Heart left ventricle (tissue), 16 donors: ENCODE measurements at places on chromosomes 11 and 22. TPM values are rescaled to one million over a fixed set of nuclear protein-coding genes. Genes with fewer than 3 reads are reported as not detected.

FAM83F gene
- 1.7 TPM for polyA plus RNA-seq

TPBGL gene
- not detected for polyA plus RNA-seq

YDJC gene
- 8.1 TPM for polyA plus RNA-seq

PTPRCAP gene
- 1.1 TPM for polyA plus RNA-seq

P2RY6 gene
- polyA plus RNA-seq: 1.2 TPM

HEPHL1 gene
- polyA plus RNA-seq: not detected

ARHGAP8 gene
- 0.08 TPM for polyA plus RNA-seq

SLC22A9 gene
- polyA plus RNA-seq: not detected

CDC42BPG gene
- 0.12 TPM for polyA plus RNA-seq

C11orf42 gene
- not detected for polyA plus RNA-seq

MUC5AC gene
- not detected for polyA plus RNA-seq

FOLH1 gene
- polyA plus RNA-seq: not detected

DNA sequence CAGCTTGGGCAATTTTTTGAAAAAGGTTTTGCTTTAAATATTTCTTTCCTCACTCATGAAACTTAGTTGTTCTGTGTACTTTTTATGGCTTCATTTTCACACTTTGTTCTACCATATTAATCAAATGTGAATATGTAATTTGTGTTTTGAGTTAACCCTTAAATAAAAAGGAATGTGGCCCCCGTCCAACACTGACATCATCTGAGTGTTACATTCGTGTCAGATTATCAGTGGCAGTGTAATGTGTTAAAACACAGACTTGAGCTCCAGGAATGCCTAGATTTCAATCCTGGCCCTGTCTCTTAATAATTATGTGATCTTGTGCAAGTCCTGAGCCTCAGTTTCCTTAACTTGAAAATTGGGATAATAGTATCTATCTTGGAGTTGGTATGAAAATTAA is 5.6 kb downstream of the RTN3 start:
- no peak for DNase-seq

DNA sequence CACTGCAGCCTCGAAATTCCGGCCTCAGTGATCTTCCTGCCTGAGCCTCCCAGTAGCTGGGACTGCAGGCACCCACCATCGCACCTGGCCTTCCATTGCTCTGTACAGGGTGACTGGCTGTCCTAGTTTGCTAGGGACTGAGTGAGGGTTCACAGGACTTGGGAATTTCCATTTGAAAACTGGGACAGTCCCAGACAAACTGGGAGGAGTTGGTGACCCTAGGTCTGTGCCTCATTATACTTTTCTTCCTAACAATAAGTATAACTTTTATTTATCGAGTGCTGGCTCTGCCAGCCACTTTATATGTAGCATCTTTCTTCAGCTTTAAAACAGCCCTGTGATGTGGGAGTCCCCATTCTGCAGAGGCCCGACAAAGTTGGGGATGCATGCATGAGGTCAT is 25.5 kb downstream of the TCP11L1 start:
- DNase-seq: no peak

- DNase-seq: peak; percentile 79
Observed at GRCh38 chr22:39236321-39237317, 8.2 kb downstream of the PDGFB start.

GRCh38 chr11:91303749-91304148 is 920.9 kb upstream of the FAT3 start:
- no peak for DNase-seq

DNA sequence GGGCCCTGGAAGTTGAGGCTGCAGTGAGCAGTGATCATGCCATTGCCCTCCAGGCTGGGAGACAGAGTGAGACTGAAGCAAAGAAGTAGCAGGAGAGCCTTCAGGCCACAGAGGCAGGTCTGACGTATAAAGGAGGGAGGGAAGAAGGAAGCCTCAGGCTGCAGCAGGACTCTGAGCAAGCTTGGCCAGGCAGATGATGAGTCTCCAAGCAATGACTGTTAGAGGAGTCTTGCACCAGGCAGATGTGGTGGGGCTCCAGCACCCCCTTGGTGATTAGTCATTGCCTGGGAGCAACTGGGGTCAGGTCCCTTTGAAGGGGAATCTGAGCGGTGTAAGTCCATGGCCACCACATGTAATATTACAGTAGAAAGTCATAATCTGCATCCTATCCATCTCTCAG is 36.6 kb upstream of the NFAM1 start:
- no peak for DNase-seq

DNA sequence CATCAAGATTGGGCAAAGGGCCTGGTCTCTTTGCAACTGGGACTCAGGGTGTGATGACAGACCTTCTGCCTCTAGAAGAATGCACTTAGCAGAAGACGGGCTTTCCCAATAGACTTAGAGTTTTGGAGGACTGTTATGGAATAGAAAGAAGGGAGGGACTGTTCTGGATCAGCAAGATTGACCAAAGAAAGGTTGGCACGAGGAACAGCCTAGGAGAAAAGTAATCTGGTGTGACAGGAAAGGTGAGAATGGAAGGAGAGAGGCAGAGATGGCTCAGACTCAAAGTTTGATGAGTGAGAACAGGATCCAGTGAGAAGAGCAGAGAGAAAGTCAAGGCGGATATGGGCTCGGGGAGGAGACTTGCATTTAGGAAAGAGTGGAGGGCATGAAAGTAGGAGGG is 23.0 kb upstream of the TMEM45B start:
- DNase-seq: no peak

- DNase-seq: peak; percentile 75
Observed at GRCh38 chr22:19880786-19881569, 26.3 kb upstream of the GNB1L start.

DNA sequence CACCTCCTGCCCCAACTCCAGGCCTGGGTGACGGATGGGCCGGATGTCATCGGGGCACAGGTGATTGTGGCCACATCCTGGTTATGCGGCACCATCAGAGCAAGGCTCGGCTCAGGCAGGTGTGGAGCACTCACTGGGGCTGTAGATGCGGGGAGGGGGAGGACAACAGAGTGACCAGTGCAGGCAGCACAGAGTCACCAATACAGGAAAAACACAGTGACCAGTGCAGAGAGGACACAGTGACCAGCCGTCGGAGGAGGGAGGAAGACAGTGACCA is 209.1 kb downstream of the BRD1 start:
- DNase-seq: no peak

DNA sequence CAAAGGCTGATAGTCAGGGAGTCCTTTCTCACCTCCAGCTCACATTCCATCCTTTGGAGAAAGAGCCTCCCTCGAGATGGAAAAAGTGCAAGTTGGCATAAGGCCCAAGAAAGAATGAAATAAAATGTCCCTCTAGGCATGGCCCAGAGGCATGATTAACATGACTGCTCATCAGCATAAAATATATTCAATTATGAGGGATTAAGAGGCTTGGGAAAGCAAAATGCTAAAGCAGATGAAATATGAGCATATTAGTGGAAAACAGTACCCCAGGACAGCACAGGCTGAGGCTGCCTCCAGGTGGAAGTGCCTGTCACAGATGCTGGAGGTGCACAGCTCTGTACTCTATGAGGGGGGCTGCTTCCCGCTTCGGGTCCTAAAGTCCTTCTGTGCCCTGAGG is 347.8 kb upstream of the PLET1 start:
- no peak for DNase-seq

GRCh38 chr22:40310081-40310767 is 36.1 kb upstream of the ADSL start:
- no peak for DNase-seq

GRCh38 chr22:49427941-49428340 is 399.7 kb downstream of the BRD1 start:
- no peak for DNase-seq

DNA sequence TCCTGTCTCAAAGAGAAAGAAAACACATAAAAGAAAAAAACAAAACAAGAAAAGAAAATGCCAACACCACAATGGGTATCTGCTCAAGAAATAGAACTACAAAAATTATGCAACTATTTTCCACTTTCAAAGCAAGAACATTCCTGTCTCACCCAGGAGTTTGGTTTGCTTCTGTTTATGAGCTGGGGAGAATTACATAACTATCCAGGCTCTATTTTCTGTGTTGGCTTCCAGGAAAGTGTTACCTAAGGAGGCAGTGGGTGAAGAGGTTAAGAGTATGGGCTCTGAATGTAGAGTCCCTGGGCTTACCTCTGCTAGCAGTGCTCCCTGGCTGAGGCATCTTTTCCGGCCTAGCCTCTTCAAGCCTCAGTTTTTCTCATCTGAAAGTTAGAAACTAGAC is 426.7 kb downstream of the MIAT start:
- no peak for DNase-seq

DNA sequence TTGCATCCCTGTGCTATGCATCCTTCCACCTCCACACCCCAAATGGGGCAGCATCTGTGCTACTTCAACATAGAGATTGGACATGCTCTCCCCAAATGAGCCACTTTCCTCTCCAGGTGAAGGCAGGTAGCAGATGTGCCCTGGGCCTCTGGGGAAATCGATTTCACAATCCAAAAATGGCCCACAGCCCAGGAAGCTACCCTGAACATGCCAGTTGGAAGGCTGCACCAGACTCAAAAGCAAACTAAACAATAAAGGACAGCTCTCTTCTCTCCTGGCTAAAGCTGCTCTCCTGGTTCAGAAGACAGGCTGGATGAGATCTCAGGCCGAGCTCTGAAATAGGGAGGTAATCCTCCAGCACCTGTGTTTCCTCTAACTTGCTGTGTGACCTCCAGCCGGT is 19.7 kb downstream of the ISX start:
- no peak for DNase-seq

DNA sequence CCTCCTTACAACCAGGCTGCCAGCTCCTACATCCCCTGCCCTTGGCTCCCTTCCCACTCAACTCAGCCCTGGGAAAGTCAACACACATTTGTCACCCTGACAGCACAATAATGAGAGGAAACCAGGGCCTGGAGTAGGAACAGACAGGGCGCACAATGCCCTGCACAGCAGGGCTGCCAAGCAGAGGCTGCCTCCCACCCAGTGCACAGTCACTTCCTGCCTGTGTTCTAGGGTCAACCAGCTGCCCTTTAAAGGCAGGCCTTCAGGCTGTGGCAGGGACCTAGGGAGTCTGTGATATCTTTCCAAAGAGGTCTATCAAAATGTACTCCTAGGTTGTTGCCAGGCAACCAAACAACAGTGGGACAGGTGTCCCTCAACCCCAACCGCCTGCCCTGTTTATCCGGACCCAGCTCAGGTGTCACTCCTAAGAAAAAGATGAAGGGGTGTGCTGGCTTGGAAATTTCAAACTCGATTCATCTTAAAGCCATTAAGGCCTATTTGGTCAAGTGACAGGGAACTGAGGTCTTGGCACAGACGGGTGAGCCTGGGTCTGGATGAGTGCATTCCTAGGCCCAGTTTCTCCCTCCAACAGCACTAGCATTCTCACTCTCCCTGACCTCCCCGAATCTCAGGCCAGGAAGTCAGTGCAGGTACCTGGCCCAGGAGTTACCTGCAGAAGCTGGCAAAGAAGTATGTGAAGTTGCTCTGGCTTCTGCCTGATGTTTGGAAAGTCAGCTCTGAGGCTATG is 110.3 kb upstream of the PITPNB start:
- peak; percentile 70 for DNase-seq

GRCh38 chr11:111408789-111409727 is 30.0 kb upstream of the POU2AF1 start:
- no peak for DNase-seq

- DNase-seq: no peak
Observed at GRCh38 chr11:63939397-63939891, 642 bp downstream of the NAA40 start.

DNA sequence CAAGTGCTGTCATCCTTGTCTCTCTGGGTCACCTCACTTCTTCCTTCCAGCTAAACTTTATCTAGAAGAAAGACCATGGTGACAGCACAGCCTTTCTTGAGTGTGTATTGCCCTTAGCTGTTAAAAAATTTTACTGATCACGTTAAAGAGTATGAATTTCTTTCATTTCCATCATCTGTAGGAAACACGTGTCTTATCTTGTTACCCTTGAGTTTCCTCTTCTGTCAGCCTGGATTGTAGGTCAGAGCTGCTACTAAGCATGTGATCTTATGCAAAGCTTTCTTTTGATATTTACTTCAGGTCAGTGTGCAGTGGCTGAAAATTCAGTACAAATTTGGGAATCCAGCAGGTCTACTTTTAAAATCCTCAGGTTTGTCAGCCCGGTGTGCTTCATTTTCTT is 512.2 kb upstream of the ARHGAP42 start:
- DNase-seq: no peak

DNA sequence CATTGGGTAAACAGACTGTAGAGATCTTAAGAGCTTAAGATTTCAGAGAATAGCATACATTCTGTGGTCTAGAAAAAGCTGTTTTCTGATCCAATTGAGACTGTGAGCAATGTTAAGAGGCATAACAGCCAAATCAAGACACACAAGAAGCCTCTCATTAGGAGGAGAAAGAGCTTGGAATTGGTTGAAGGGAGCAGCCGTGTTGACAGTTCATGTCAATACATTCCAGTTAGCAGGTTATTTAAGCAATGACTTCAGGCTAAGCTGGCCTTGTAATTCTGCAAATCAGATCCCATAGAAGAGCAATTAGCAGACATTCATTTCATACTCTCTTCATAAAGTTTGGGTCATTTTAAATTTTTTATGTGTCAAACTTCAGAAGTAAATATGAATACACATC is 50.9 kb downstream of the ETS1 start:
- no peak for DNase-seq

- DNase-seq: peak; percentile 8
Observed at GRCh38 chr11:59429924-59430516, 3.8 kb upstream of the OR5A2 start.

DNA sequence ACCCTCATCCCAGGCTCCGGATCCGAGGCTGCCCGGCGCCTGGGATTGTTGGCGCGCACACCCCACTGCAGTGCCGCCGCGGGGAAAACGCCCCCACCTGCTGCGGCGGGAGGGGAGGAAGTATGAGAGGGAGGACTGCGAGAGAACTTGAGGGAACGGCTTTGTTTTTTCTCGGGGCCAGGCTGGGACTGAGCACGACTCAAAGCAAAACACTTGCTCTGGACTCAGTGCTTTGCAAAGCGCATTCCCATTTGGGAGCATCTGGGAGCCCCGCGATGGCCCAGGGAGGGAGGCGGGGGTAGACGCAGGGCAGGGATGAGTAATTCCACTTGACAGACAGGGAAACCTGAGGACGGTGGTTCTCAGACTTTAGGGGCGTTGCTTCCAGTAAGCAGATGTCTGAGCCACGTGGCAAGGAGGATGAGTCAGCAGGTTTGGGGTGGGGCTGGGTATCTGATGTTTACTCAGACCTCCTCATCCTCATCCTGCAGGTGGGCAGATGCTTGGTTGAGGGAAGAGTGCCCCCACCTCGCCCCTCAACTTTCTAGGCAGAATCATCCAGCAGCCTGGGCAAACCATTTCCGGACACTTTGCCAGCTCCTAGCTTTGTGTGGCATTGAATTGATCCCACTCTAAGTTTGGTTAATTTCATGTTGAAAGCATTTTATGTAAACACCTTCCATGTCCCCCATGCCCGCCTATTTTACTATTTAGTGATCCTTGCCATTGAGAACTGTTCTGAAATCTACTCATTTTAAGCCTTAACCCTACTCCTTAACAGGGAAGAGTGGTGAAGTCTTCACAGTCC is 1.5 kb downstream of the MIAT start:
- DNase-seq: no peak

DNA sequence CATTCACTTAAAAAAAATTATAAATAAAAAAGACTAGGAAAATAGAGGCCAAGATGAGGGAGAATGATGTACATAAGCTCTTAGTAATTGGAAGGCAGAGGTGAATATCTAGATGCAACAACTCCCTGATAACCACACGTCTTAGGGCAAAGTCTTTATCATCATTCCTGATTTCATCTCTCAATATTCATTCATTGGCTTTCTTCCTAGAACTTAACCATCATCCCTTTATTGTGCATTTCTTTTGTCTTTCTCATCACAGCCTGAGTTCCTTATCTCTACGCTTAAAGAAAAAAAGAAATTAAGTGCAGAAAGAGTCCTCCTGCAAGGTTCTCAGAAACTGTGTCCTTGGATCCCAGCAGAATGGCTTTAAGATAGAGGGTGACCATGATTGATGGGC is 23.2 kb upstream of the FLI1 start:
- DNase-seq: no peak

- no peak for DNase-seq
Observed at GRCh38 chr11:19441288-19441687, 200.5 kb upstream of the E2F8 start.
